Activated CD4-positive, alpha-beta T cell treated with anti-CD3 and anti-CD28 coated beads, Interleukin-2, Interleukin-6, amounts not matched to agents 100 ng/mL and 50 ng/mL, durations not matched to agents 16 hours and 8 hours (primary cell): ENCODE measurements at places on chromosomes 13 and 19.

GRCh38 chr13:99990126-99990977 is 8.8 kb downstream of the ZIC2 start:
- DNase-seq: no peak

DNA sequence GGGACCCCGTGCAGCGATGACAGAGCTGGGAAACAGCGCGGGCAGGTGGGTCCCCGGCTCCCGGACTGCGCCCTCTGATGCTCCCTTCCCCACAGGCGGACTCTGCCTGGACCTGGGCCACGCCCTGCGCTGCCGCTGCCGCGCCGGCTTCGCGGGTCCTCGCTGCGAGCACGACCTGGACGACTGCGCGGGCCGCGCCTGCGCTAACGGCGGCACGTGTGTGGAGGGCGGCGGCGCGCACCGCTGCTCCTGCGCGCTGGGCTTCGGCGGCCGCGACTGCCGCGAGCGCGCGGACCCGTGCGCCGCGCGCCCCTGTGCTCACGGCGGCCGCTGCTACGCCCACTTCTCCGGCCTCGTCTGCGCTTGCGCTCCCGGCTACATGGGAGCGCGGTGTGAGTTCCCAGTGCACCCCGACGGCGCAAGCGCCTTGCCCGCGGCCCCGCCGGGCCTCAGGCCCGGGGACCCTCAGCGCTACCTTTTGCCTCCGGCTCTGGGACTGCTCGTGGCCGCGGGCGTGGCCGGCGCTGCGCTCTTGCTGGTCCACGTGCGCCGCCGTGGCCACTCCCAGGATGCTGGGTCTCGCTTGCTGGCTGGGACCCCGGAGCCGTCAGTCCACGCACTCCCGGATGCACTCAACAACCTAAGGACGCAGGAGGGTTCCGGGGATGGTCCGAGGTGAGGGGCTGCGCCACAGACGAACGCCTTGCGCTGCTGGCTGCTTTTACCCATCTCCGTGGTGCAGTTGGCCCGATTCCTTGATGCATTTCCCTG is 7.8 kb upstream of the SELENOV start:
- peak; percentile 78 for DNase-seq

DNA sequence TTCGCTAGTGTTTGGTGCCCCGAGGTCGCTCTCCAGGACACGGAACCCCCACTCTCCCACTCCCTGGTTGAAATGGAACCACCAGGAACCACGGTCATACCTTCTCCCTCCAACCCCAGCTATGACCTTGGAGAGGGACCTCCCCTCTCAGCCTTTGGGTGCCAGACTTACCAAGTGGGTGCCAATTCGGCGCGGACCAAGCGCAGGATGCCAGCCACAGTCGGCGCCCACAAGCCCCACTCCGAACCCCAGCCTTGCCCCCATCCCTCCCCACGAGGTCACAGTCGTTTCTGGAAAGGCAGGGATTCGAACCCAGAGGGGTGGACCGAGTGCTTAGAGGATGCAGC is 910 bp downstream of the PDE4C start:
- DNase-seq: no peak

DNA sequence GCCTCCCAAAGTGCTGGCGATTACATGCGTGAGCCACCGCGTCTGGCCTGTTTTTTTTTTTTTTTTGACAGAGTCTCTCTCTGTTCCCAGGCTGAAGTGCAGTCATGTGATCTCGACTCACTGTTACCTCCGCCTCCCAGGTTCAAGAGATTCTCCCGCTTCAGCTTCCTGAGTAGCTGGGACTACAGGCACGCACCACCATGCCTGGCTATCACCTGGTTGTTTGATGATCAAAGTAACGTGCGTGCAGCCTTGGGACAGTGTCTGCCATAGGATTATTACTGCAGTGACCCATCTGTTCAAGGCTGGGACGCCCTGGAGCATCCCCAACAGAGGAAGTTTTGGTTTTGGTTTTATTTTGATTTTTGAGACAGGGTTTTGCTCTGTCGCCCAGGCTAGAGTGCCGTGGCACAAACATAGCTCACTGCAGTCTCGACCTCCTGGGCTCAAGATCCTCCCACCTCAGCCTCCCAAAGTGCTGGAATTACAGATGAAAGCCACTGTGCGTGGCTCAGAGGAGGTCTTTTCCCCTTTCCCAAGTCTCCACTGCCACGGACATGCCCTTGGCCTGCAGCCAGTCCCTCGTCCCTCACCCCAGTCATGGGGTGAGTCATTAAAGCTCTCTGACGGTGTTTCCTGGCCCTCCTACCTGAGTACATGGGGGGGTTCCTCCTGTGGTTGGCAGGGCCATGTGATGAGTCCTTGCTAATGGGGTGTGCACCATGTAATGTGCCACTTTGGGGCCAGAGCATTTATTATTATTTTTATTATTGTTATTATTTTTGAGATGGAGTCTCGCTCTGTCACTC is 65.6 kb downstream of the IER2 start:
- DNase-seq: peak; percentile 28

DNA sequence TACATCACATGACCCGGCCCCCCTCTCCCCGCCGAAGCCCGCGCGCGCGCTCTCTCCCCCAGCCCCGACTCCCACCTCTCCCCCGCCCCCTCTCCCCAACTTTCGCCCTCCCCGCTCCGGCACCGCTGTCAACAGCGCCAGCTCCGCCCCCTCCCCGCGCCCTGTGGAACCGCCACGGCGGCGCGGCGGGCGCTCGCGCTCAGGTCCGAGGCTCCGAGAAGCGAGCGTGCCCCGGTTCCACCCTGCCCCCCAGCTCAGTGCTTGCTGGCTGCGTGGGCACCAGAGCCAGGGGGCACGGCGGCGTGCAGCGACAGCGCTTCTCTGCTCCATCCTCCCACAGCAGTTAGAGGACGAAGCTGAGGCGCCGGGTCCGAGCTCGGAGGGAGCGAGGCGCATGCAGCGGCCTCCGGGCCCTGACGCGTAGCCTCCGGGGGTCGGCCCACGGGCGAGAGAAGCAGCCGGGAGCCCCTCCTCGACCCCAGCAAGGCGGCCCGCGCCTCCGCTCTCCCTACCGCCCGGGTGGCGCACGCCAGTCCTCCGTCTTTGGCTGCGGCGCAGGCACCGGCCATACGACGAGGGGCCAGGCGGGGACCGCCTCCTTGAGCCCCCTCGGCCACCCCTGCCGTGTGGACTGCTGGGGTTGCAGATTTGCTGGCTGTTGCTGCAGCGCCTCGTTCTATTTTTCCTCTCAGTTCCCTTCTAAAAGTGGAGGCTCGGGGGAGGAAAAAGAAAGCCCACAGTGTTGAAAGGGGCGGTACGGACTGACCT is 109.5 kb downstream of the KCNRG start:
- DNase-seq: peak; percentile 23

- no peak for DNase-seq
Observed at GRCh38 chr13:22939157-22939556, 241.6 kb upstream of the SGCG start.

- no peak for DNase-seq
Observed at GRCh38 chr13:32746474-32746873, 160.2 kb downstream of the PDS5B start.

GRCh38 chr19:2080336-2080988 is 15.7 kb downstream of the MOB3A start:
- no peak for DNase-seq

- no peak for DNase-seq
Observed at GRCh38 chr19:35775046-35775297, 392 bp upstream of the ARHGAP33 start.

- peak; percentile 45 for DNase-seq
Observed at GRCh38 chr19:10701955-10702525, 801 bp downstream of the QTRT1 start.
